Naive thymus-derived CD4-positive, alpha-beta T cell (primary cell): ENCODE measurements at places on chromosomes 3 and 15.

- DNase-seq, result no peak
Observed at GRCh38 chr3:31405515-31405914, 127.2 kb upstream of the STT3B start.

- no peak for DNase-seq
Observed at GRCh38 chr3:77081240-77081661, 41.4 kb downstream of the ROBO2 start.

DNA sequence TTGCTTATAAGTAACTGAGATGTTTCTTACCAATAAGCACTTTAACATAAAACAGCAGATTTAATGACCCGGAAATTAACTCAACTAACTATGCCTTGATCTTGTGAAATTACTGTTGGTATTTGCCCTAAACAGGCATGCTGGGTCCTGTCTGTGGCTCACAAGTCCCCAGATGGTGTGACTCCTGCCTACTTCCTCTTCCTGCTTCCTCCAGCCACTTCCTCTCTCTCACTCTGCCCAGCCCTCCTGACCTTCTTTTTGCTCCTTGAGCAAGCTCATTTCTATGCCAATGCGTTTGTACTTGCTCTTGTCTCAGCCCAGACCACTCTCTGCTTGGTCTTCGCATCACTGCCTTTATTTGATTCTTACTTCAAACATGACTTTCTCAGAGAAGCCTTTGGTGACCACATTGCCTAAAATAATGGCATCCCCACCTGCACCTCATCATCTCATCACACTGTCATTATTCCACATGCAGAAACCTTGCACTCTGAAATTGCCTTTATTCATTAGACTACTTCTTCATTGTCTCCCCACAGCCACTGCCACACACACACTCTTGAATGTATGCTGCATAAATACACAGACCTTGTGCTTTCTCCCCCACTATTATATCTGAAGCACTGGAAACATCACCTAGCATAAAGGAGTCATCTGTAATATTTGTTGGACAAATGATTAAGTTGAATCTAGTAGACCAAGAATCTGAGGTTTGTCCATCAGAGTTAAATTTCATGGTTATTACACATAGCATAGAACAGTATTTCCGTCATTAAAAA is 256.3 kb upstream of the SEMA6D start:
- no peak for DNase-seq

DNA sequence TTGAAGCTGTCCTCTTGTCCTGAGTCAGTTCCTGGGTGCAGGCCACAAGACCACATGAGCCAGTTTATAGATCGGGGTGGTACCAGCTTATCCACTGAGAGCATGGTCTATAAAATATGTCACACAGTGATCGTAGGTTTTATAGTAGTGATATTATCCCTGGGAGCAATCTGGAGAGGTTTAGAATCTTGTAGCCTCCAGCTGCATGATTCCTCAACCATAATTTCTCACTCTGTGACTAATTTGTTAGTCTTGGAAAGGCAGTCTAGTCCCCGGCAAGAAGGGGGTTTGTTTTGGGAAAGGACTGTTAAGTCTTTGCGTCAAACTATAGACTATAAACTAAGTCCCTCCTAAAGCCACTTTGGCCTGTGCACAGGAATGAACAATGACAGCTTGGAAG is 693.0 kb upstream of the CADM2 start:
- DNase-seq, result no peak

DNA sequence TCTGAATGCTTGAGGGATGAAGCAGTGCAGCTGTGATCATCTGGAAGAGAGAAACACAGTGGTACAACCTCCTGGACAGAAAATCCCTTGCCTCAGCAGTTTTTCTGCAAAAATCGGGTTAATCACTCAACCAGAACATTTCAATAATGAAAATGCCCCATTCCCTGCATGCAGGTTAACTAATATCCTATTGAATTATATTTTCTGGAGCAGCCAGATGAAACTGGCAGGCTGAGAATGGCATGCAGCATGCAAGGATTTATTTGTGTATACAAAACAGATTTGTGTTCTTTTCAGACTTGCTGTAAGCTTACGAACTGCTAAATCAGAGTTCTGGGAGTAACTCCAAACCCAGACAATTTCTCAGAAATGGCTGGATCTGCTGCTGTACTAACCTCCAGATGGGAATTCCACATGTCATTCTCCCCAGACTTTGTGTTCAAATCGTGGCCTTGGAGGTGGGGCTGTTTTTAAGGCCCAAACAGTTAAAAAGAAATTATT is 39.1 kb downstream of the SLC9A9 start:
- no peak for DNase-seq
